ENCODE measurements at places on chromosomes 5 and 9. TPM values are rescaled to one million over a fixed set of nuclear protein-coding genes. Genes with fewer than 3 reads are reported as not detected.

Gene HMMR
- 14.6 TPM for total RNA-seq

Gene TLE4
- 16.9 TPM for total RNA-seq

Gene ANXA2R
- 6.5 TPM for total RNA-seq

Gene PRSS3
- total RNA-seq = 2.0 TPM

Gene MPDZ
- 55.8 TPM for total RNA-seq

Gene PRRX2
- 0.44 TPM for total RNA-seq

Gene FCHSD1
- 10.5 TPM for total RNA-seq

Gene PIP5KL1
- 0.60 TPM for total RNA-seq

Gene MYMK
- total RNA-seq = not detected

Gene OSTF1
- 82.6 TPM for total RNA-seq

Gene PKD2L2
- total RNA-seq = not detected

Gene TGFBI
- total RNA-seq = 3.8 TPM
